ENCODE measurements at places on chromosomes 12 and 14. TPM values are rescaled to one million over a fixed set of nuclear protein-coding genes. Genes with fewer than 3 reads are reported as not detected.

GRCh38 chr14:46499521-46499920 is 152.1 kb downstream of the RPL10L start:
- H3K27ac ChIP-seq: no peak overlapping the region
- no peaks in the 10 kb centered on the region for H3K36me3 ChIP-seq
- no peaks in the 10 kb centered on the region for H3K27me3 ChIP-seq
- no peak overlapping the region for H3K4me3 ChIP-seq
- no peak for DNase-seq
- H3K4me1 ChIP-seq: no peaks in the 10 kb centered on the region

Gene SYCP3
- 0.15 TPM for polyA plus RNA-seq

GRCh38 chr14:89855961-89856656 is 98.4 kb downstream of the EFCAB11 start:
- no peaks in the 10 kb centered on the region for H3K4me1 ChIP-seq
- no peak overlapping the region for H3K4me3 ChIP-seq
- H3K36me3 ChIP-seq: no peaks in the 10 kb centered on the region
- no peak for DNase-seq
- H3K27me3 ChIP-seq: no peaks in the 10 kb centered on the region
- no peak overlapping the region for H3K27ac ChIP-seq

DNA sequence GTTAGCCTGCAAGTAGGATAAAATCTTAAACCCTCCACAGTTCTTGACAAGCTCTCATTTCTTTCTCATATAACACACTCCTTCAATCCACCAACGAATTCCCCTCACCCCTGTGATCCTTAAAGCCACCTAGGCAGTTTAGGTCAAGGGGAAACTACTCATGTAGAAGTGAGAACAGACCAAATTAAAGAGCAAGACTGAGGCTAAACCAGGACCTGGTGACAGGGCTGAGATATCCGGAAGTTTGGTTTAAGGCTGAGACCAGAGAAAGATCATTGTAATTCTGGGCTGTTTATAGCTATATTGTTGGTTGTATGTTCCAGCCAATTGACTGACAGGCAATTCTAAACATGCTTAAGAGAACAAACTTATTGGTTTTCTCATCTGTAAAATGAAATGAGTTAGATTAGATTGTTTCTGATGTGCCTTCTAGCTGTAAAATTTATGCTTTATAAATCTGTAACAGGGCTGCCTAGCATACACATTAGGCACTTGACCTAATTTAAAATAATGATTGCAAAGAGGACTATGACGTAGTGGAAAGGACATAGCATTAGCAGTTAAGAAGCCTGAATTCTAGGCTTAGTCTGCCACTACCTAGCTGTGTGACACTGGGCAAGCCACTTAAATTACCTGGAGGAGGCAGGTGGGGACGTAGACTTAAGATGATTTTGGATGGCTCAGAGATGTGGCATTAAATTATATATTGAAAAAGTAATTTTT is 53.9 kb upstream of the PTGR2 start:
- no peak overlapping the region for H3K27ac ChIP-seq
- H3K27me3 ChIP-seq: no peaks in the 10 kb centered on the region
- no peak for DNase-seq
- no peaks in the 10 kb centered on the region for H3K36me3 ChIP-seq
- no peak overlapping the region for H3K4me3 ChIP-seq

Measured in CD14-positive monocyte (primary cell).